ENCODE measurements at places on chromosomes 4 and X.

DNA sequence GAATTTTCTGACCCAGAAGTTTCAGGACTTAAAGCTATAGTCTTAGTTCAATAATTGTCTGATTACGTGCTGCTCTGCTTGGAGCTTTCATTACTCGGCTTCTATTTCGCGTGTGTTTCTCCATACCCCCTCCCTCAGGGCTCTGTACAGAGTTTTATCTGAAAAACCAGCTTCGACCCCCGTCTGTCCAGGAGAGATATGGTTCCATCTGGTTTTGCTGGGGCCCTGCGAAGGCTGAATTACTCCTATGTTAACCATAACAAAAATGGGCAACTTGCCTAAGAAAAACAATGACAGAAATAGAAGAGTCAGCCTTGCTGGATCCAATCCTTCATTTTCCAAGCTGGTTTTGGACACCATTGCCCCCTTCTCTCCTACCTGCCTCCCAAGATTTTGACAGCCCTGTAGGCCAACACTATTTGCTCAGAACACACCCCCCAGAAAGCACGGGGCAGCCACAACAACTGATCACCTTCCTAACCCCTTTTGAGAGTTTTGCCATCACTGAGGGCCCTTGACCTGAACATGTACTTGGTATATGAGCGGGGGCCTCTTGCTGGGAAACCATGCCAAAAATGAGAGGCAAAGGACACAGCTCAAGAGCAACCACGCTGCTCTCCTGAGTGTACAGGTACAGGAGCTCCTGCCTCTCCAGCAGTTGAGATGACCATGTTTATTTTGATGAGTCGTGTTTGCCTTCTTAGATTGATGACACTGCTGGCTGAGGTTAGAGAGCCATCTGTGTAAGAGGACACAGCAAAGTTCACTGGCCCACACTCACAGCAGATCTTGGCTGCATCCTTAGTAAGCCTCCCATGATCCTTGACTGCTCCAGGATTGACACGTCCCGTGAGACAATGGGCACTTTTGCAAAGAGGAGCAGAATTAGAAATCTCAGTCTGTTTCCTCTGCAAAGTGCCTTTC is 36.2 kb upstream of the ATP6AP2 start:
- DNase-seq = peak; percentile 13

DNA sequence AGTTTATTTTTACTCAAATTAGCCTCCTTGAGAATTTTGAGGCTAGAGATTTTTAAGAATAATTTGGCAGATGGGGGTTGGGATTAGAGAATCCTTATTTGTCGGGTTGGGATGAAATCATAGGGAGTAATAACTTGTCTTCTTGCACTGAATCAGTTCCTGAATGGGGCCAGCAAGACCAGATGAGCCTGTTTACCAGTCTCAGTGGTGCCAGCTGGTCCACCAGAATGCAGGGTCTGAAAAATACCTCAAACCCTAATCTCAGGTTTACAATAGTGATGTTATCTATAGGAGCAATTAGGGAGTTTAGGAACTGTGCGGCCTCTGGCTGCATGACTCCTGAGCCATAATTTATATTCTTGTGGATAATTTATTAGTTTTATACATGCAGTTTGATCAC is 705.9 kb upstream of the AGA start:
- DNase-seq = peak; percentile 70

DNA sequence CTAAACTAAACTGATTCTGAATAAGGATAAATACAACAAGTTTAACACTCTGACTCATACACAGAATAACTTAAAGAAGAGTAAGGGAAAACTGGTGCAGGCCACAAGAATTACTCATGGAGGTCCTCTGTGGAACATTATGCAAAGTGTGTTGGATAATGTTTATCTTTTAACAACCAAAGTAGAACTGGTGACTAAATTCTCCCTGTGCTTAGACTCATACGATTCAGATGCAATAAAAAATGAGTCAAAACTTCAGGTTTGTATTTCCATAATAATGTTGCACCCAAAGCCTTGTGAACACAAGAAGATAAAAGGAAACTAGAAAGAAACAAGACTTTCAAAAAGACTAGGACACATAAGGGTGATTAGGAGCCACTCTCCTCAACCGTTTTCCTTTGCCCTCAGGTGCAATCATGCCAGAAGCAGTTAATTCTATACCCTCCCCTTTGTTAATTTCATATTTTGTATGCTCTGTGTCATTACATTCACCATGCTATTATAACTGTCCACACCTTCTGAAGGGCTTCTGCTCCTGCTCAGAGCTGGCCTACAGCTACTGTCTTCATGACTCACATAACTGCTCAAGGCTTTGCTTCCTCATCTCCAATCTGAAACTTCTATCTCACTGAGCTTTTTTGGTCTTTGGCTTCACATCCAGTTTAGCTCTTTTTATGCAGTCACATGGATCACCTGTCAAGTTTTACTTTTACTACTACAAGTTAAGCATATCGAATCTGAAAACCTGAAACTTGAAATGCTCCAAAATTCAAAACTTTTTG is 60.2 kb downstream of the KCNIP4 start:
- DNase-seq = peak; percentile 65

DNA sequence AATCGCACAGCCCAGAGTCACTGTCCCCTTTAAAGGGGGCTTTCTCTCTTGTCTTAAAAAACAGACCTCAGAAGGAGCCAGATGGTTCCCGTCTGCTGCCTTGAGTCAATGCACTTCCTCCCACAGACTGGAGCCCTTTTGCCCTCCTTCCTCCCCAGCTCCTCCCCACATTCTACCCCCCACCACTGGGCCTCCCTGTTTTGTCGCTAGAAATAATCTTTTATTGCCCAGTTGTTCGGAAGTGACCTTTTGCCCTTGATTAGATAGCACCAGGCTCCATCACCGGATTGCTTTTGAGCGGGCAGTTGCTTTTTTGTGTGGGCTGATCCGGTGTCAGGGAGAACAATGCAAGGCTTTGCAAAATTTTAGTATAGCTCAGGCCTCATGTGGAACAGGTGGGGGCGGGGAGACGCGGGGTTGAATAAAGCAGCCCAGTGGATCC is 47.7 kb downstream of the SPRY1 start:
- no peak for DNase-seq

DNA sequence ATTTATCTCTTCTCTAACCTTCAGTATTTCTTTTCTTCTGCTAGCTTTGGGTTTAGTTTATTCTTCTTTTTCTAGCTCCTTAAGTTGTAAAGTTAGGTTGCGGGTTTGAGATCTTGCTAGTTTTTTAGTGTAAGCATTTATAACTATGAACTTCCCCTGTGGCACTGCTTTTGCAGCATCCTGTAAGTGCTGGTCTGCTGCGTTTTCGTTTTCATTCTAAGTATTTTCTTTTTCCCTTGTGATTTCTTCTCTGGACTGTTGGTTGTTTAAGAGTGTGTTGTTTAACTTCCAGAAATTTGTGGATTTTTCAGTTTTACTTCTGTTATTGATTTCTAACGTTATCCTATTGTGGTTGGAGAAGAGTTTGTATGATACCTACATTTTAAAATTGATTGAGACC is 11.0 kb upstream of the CTBP1 start:
- DNase-seq = no peak
